ENCODE measurements at places on chromosomes 3 and 15.

DNA sequence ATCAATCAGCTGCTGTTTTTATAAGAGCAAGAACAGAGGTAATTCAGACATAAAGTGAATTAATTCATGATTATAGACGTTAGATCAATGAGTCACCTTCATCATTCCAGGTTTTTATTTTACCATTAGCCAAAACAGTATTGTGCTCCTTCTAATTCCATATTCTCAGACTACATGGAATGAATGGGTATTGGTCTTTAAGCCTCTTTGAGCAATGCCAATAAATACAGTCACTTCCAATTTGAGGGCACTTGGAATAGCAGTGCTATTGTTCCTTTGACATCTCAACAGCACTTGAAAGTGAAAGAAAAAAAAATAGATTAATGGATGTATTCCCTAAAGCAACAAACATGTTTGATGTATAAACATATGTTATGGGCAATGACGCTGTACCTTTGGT, 830.9 kb upstream of the CFAP20DC start:
- no peak for DNase-seq

DNA sequence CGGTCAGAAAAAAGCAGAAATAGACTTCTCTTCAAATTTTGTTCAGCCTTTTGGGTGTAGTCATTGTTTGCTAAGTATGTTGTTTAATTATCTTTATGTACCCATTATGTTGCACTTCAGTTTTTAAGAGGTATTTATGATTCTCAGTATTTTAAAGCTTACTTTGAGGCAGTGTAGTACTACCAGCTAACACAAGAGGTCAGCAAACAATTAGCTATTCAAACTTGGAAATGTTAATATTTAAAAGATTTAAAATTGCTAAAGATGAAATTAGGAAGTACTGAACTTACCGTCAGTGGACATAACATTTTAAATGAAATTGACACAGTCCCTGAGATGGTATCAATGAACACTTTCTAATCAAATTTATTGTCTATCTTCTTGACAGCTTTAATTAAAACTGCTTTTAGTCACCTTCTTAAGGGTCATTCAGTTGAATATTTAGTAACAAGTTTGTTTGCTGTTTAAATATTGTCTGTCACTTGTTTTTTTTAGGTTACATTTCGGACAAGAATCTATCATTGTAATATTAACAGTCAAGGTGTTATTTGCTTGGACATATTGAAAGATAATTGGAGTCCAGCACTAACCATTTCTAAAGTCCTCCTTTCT, 28.1 kb downstream of the NKIRAS1 start:
- peak; percentile 55 for DNase-seq

- DNase-seq, result no peak
Observed at GRCh38 chr15:71508081-71508682, 302.2 kb upstream of the NR2E3 start.

DNA sequence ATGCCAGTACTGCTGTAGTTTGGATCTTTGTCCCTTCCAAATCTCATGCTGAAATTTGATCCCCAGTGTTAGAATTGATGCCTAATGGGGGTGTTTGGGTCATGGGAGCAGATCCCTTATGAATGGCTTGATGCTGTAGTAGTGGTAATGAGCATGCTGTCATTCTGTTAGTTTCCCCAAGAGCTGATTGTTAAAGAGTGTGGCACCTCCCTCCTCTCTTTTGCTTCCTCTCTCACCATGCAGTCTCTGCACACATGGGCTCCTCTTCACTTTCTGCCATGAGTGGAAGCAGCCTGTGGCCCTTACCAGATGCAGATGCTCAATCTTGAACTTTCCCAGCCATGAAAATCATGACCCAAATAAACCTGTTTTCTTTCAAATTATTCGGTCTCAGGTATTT, 141.3 kb upstream of the DPPA4 start:
- DNase-seq, result no peak

- no peak for DNase-seq
Observed at GRCh38 chr3:12278566-12278965, 10.3 kb upstream of the PPARG start.

DNA sequence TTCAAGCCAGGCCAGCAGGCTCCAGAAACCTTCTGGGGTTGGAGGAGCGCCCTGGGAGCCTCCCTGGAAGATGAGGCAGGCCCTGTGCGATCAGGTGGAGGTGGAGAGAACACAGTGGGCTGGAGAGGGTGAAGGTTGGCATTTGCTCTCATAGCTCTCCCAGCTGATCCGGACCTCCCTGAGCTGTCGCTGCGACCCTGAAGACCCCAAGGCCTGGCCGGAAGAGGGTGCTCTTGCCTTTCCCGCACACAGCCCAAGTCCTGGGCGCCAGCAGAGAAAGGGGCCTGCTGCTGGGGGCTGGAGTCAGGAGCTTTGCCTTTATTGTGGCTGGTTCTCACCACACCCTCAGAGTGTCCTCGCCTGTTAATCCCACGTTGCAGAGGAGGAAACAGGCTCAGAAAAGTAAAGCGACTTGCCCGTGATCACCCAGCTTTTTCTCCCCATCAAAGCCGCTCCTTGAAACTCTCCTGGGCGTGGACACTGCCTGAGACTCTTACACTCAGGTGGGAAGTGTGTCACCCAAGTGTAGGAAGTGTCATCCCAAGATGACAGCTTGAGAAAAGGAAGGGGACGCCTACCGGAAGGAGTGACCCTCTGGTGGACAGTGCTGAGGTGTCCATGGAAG, 8.6 kb upstream of the RPL29 start:
- no peak for DNase-seq

DNA sequence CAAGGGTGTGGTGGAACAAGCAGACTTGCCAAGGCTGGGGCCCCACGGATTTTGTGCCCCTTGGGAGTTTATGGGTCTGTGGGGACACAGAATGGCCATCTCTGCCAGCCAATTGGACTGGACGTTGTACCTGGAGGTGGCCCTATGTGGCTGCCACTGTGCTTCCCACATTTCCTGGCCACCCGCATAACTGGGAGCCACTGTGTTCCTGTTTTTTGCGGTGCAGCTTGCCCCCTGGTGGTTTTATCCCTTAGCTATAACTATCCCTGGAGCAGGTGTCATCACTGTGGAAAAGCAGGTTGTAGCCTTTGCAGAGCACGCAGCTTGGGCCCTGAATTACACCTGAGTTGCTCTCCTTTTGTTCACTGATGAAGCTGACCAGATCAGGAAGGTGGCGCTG, 306.3 kb downstream of the ZPLD1 start:
- DNase-seq, result no peak

- no peak for DNase-seq
Observed at GRCh38 chr3:135140591-135140990, 345.5 kb downstream of the EPHB1 start.

DNA sequence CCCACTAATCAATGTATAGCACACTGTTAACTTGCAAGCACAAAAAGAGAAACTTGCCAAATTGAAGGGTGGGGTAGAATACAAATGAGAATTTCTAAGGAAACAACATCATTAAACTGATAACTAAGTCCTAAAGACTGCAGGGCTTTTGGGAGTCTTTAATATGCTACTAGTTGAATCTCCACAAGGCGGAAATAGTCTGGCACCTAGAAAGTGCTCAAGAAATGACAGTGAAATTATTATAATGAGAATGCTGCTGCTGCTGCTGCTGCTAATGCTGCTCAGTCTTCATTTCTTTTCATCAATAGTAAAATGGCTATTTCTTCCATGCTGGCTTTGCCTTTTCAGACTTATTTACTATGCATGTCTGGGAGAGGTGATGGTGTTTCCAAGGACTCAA, 91.8 kb downstream of the BTD start:
- no peak for DNase-seq

DNA sequence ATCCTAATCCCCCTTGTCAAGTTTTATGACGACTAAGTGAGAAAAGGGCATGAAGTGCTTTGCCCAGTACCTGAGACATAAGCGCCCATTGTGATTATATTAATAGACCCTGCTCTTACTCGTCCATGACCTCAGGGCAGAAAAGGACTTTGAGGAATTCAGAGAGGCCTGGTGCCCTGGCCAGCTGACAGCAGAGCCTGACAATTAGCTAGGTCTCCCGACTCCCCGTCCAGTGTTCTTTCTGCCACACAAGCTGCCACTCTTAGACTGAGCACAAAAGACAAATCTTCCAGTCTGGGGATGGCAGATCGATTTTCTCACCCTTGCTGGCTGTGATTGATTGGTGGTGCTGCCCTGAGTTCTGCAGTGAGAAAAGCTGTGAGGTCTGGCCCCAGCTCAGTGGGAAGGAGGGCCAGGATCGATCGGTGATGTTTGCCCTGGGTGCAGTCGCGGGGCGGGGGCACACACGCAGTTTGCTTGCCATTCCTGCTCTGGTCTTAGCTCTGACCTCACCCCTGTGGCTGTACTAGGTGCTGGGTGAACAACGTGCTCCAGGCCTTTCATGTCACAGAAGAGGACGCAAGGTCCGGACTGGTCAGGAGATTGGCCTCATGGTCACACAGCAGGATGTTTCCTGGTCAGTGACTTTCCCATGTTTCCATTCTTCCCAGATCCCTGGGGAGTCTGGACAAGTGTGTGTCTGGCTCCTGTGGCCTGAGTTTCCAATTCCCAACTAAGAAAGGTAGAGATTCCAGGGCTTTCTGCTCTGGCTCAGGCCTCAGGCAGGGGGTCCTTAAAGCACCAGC, 67.4 kb upstream of the TLE3 start:
- DNase-seq, result no peak

DNA sequence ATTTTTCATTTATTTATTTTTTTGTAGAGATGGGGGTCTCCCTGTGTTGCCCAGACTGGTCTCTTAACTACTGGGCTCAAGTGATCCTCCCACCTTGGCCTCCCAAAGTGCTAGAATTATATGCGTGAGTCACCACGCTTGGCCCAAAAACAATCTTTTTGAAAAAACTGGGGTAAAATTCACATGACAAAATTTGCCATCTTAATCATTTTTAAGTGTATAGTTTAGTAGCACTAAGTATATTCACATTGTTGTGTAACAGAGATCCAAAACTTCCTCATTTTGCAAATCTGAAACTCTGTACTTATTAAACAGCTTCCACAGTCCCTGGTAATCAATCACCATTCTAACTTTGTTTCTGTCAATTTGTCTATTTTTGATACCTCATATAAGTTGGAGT, 5.2 kb downstream of the SNX1 start:
- DNase-seq, result no peak

- DNase-seq, result no peak
Observed at GRCh38 chr3:190709351-190709773, 153.1 kb downstream of the GMNC start.

GRCh38 chr15:98292442-98293240, 332.1 kb downstream of the ARRDC4 start:
- peak; percentile 47 for DNase-seq
